ENCODE measurements at places on chromosomes 11 and 22.
A peak's percentile ranks its signal among the peaks of the same experiment; 100 is the strongest.

GRCh38 chr11:88301488-88302140 is 35.9 kb downstream of the CTSC start:
- no peak for DNase-seq

DNA sequence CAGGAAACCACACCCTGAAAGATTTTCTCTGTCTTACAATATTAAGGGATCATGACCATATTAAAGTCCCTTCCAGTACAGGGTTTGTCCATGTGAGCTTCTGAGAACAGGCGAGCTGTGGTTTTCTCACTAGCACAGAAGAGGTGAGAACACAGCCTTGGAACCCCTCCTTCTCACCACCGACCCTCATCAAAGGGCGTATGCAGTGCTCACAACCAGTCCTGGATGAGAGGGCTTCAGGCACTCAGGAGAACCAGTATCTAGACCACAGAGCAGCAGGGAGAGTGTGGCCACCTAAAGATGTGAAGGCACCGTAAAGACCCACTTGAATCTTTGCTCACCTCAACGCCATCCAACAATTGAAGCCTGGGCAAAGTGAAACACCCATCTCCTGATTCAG is 397.0 kb downstream of the ETS1 start:
- DNase-seq = peak; percentile 42

DNA sequence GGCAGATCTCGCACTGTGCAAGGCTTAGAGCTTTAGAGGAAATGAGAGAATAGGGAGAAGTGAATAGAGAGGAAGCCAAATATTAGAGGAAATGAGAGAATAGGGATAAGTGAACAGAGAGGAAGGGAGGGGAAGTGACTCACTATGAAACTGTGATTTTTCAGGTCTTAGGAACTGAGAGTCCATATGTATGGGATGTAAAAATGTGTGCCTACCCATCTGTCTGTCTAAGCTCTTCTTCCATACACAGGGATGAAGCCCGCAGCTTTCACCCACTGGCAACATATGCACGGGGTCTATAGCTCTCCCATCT is 6.4 kb upstream of the CCDC86 start:
- no peak for DNase-seq

DNA sequence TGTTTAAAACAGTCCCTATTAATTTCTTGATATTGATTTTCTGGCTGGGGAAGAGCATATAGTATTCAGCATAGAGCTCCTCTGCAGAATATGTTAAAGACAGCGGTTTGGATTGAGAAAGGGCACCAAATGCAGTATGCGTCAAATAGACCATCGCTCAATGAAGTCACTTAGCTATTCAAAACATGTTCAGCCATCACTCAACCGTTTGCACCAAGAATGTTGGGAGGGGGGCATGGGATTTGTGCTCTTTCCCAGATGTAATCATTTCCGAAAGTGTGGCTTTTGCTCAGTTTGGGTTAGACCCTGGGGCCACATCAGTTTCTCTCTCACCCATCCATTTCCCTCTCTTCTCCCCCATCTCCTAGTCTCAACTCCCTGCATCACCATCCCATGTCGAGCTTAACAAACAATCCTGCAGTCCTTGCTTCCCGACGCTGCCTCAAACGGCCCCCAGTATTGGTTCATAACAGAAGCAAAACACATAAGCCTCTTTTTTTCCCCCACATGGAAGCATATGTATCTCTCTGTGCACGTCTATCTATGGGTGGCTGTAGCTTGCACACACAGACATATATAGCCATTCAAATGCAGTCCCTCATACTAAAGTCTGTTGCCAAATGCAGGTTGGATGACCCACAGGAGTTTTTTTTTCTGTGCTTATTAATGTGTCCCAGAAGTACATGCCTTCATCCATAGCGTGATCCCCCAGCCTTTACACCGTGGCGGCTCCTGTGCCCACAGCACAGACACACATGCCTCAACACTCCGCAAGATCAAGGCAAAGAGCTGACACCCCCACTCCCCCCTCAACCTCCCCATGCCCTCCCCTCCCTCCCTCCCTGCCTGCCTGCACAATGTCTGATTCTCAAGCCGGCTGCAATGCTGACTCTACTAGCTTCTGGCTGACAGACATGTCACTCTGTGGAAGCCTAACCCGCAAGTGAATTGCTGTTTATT is 2.6 kb downstream of the CACNG2 start:
- DNase-seq = no peak

DNA sequence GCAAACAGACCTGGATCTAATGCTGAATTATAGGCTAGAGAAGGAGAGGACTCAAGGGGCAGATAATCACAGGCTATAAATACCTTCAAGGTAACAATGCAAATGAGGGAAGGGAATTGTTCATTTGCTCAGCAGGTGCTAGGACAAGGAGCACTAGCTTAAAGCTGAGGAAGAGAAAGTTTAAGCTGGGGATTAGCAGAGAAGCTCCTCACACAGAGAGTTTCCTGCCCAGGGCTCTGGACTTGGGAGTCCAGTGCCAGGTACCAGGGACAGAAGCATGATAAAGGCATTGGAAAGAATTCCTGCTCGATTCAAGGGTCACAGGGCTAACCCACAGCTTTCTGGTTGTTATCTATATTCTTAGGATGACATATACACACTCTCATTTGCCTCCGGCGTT is 509.9 kb downstream of the NTM start:
- no peak for DNase-seq

DNA sequence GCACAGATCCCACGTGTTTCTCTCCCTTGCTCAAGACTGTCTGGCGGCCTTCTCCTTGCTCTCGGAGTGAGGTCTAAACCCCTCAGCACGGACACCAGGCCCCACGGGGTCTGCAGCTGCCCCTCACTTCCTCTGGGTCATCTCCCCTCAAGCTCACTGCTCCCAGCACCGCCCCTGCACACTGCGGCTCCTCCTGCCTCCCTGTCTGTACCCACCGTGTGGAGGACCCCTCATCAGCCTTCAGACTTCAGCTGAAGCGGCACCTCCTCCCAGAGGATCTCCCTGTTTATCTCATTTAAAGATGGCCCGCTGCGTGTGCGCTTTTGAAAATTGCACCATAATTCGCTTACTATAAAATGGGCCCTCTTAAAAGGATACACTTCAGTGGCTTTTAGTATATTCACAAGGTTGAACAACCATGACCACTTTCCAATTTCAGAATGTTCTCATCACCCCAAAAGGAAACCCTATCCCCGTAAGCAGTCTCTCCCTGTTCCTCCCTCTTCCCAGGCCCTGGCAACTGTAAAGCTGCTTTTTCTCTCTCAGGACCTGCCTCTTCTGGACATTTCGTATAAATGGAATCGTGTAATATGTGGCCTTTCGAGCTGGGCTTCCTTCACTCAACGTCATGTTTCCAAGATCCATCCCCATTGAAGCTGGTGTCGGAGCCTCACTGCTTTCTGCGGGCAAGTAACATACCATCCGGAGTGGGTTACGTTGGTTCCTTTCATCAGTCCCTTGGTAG is 14.4 kb upstream of the TPCN2 start:
- DNase-seq = no peak

GRCh38 chr11:15585602-15586331 is 471.0 kb downstream of the INSC start:
- no peak for DNase-seq

DNA sequence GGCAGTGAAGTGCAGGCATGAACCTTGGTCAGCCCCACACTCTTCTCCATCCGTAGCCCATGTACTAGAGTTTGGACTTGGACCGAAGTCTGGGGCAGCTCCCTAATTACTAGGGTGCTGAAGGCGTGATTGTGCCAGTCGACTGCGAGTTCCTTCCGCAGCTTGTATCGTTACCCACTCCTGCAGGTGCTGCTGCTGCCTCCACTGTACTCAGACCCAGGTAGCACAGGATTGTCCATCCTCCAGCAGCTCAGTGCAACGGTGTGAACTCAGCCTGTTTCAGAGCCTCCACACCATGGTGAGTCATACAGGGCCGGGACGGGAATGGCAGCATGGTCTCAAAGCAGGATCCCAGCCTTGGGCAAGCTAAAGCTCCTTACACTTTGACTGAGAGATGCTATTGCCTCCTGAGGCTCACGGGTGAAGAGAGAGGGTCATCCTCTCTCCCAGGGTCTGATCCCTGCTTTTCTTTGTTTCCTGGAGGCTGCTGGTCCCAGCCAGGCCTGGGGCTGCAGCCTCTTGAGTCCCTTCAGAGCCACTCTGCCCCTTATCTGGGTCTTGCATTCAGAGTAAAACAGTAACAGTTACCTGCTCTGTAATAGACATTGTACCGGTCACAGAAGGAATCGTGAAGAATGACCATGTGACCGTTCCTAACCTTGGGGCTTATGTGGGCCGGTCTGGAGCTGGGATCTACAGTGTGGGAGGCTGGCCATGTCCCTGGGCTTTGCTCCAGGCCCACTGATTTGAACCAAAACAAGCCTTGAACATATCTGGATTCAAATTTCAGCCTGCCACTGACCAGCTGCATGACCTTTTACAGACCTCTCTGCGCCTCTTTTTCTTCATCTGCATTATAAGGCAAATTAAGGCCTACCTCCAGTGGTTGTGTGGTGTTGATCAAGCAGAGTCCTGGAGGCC is 1.7 kb downstream of the TKFC start:
- peak; percentile 17 for DNase-seq

DNA sequence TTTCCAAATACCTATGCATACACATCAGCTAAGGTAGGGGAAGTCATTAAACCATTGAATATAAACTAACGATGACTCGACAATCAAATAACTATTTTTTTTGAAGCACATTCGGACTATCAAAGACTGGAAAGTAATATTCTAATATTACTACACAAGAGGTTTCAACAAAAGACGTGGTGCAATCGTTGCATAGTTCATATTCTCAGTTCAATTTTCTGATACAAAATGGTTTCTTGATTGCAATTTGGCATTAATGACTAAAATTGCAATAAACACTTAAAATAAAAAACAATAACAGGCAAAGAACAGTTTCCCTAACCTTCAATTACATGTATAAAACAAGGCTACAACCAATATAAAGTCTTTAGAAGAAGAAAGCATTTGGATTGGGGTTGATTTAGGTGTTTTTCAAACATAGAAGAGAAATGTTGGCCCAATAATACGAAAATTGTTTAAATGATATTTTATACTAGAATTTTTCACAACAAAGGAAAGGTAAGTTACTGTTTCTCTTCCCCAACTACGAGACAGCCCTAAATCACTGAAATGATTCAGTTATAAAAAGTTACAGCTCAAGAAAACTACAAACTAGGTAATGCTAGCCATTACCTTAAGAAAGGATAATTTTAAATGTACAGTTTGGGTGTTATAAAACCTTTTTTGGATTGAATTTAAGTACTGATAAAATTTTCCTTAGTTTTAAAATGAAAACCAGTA is 17.6 kb downstream of the BLID start:
- DNase-seq = no peak

GRCh38 chr11:35968386-35969088 is 24.7 kb downstream of the LDLRAD3 start:
- no peak for DNase-seq

Measured in stimulated activated naive CD8-positive, alpha-beta T cell treated with anti-CD3 and anti-CD28 coated beads, Interleukin-15, Interleukin-2, amounts not matched to agents 100 U/mL and 50 U/mL, for 24 hours (primary cell).